ENCODE measurements at places on chromosomes 4 and X. TPM values are rescaled to one million over a fixed set of nuclear protein-coding genes. Genes with fewer than 3 reads are reported as not detected.

- H3K4me3 ChIP-seq, result no peak overlapping the region
- H3K27ac ChIP-seq, result no peak overlapping the region
- peaks cover 14% of the 10 kb centered on the region for H3K27me3 ChIP-seq
- DNase-seq, result no peak
Observed at GRCh38 chr4:47054130-47054529, 22.8 kb downstream of the GABRB1 start.

GRCh38 chr4:19300213-19300612 lies 951.5 kb upstream of the SLIT2 start:
- no peak for DNase-seq
- no peak overlapping the region for H3K4me3 ChIP-seq
- no peaks in the 10 kb centered on the region for H3K4me1 ChIP-seq
- no peak overlapping the region for H3K27ac ChIP-seq
- H3K36me3 ChIP-seq, result no peaks in the 10 kb centered on the region

GRCh38 chr4:145614233-145614610 lies 5.0 kb upstream of the MMAA start:
- H3K27me3 ChIP-seq, result peaks cover 2% of the 10 kb centered on the region
- DNase-seq, result no peak
- no peaks in the 10 kb centered on the region for H3K36me3 ChIP-seq
- no peak overlapping the region for H3K27ac ChIP-seq
- H3K4me1 ChIP-seq, result peaks cover 7% of the 10 kb centered on the region
- H3K4me3 ChIP-seq, result no peak overlapping the region

GRCh38 chr4:128393101-128393704 lies 105.6 kb upstream of the PGRMC2 start:
- no peak overlapping the region for H3K4me3 ChIP-seq
- H3K27me3 ChIP-seq, result no peaks in the 10 kb centered on the region
- DNase-seq, result no peak
- H3K36me3 ChIP-seq, result no peaks in the 10 kb centered on the region
- no peak overlapping the region for H3K27ac ChIP-seq

DNA sequence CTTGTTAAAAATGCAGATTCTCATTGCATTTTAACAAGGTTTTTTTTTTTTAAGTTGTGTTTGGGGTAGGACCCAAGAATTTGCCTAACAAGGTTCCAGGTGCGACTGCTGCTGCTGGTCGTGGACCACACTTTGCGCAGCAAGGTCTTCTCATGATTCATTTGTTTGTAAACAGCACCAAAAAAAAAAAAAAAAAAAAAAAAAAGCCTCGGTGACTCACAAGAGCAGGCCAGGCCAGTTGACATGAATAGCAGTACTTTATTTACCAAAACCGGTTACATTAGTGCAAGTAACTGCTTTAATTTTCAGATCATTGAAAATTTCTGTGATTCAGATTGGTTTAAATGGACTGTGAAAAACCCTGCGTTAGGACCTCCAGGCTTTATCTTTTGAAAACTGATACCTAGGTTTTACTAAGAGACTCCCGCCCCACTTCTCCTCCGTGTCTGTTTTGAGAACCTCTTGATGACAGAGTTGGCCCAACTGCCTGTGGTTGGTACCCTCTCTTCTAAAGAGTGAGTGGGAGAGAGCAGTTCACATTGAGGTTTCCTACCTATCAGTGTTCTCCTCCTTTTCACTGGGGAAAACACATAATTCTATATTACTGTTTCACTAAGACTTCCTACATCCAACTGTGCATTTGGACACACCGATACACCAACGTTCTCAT lies 86.2 kb downstream of the PHEX start:
- H3K4me3 ChIP-seq, result no peak overlapping the region
- no peak overlapping the region for H3K27ac ChIP-seq
- no peaks in the 10 kb centered on the region for H3K27me3 ChIP-seq

Gene GLRA2
- not detected for polyA plus RNA-seq
